Dermis blood vessel endothelial cell (primary cell): ENCODE measurements at places on chromosomes 1 and 21.

- DNase-seq, result no peak
Measured at GRCh38 chr21:45086337-45086958, 12.1 kb downstream of the ADARB1 start.

DNA sequence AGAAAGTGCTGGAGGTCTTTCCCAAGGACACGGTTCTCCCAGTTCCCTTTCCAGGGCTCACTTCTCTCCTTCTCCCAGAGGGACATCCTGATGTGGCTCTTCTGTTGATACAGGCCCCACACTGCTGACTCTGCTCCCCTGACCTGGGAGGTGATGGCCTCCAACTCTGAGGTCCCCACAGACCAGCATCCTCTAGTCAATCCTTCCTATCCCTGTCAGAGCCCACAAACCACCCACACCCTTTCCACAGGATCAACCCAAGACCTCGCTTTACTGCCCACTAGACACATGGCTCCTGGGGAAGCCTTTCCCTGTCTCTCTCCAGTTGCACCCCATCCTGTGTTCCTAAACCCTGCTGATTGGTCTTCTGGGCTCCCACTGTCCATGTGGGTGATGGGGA lies 11.6 kb downstream of the SLAMF7 start:
- DNase-seq, result no peak

- DNase-seq, result no peak
Measured at GRCh38 chr1:5430136-5430535, 562.1 kb downstream of the NPHP4 start.

GRCh38 chr1:181391301-181391900 lies 91.9 kb upstream of the CACNA1E start:
- no peak for DNase-seq
